Stimulated activated CD4-positive, alpha-beta T cell treated with anti-CD3 and anti-CD28 coated beads, Interleukin-15, amount 100 ng/mL, for 1 hour (primary cell): ENCODE measurements at places on chromosomes 12 and 14.

GRCh38 chr14:69066396-69067171, 86.3 kb downstream of the DCAF5 start:
- DNase-seq: no peak

DNA sequence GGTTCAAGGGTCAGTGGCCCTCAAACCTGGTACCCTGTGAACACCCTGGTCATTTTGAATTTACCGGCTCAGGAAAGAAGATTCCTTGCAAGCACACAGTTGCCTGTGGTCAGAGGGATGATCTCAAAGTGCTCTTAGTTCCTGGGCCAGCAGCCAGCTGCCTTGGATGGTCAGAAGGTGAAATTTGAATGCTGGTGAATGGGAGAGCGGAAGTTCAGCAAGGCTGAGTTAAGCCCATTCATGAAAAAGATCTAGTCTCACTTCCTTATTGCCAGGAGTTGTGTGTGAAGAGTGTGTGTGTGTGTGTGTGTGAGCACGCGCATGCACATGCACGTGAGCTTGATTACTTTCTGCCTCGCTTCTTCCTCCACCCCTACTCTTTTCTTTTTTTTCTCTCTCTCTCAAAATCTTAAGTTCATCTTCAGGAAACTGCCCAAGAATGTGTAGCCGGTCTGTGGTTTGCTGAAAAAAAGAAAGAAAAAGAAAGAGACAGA, 155.5 kb upstream of the CCND2 start:
- no peak for DNase-seq

DNA sequence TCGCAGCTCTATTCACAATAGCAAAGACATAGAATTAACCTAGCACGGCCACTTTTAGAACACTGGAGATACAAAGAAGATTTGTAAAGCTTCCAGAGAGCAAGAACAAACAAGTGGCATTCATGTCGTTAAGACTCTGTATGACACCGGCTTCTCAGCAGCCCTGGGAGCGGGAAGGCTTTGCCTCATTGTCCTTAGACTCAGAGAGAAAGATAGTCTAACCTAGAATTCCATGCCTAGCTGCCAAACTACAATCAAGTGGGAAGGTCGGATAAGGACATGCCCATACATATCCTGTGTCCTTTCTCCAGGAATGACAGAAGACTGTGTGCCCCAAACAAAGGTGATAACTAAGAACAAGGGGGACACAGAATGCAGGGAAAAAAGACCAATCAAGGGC, 1038.3 kb downstream of the BCL11B start:
- DNase-seq: no peak

DNA sequence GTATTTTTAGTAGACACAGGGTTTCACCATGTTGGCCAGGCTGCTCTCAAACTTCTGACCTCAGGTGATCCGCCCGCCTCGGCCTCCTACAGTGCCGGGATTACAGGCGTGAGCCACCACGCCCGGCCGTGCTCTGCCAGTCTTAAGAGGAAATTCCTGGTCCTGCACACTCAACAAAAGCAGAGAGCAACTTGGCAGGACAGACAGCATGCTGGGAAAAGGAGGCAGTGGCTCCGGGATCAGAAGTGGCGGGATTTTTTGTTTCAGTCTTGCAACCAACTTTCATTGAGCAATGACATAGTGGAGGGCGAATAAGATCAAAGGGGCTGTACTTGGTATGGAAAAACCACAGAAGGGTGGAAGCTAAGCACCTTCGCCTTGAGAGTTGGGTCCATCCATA, 2.1 kb downstream of the CKAP4 start:
- no peak for DNase-seq

- no peak for DNase-seq
Measured at GRCh38 chr14:64762044-64763034, 58.1 kb downstream of the PLEKHG3 start.

DNA sequence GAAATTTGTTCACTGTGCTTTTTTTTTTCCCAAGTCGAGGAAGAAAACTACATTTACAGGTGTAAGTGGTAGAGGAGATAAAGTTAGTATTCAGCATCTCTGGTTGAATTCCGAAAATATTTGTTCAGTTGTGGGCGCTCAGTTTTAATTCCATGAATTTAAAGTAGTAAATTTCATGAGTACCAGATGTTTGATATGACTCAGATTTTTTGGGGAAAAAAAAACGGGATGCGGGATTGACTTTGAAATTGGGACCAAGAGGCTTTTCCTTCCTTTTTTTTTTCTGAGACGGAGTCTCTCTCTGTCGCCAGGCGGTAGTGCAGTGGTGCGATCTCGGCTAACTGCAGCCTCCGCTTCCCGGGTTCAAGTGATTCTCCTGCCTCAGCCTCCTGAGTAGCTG, 1.6 kb downstream of the TULP3 start:
- DNase-seq: no peak

DNA sequence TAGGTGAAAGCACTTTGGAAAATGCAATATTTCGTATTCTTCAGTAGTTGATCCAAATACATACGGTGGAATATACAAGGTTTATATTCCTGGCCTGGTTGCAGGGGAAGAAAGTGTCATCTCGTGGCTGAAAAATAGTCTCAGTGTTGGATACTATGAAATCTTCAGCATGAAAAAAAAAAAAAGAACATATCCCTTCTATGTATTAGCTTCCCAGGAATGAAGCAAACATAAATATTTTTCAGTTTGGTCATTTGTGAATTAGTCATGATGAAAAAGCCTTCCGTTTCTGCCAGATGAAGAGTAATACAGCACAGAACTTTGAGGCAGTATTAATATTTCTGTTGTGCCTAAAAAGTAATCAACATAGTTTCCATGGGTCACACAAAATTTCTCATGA, 36.7 kb downstream of the FLRT2 start:
- DNase-seq: no peak

- DNase-seq: no peak
Measured at GRCh38 chr12:67677166-67677565, 28.6 kb downstream of the DYRK2 start.
